Stimulated activated CD4-positive, alpha-beta T cell treated with anti-CD3 and anti-CD28 coated beads, Interleukin-1b, Interleukin-23, amount 100 ng/mL, for 1 hour (primary cell): ENCODE measurements at places on chromosomes 5 and 9.

DNA sequence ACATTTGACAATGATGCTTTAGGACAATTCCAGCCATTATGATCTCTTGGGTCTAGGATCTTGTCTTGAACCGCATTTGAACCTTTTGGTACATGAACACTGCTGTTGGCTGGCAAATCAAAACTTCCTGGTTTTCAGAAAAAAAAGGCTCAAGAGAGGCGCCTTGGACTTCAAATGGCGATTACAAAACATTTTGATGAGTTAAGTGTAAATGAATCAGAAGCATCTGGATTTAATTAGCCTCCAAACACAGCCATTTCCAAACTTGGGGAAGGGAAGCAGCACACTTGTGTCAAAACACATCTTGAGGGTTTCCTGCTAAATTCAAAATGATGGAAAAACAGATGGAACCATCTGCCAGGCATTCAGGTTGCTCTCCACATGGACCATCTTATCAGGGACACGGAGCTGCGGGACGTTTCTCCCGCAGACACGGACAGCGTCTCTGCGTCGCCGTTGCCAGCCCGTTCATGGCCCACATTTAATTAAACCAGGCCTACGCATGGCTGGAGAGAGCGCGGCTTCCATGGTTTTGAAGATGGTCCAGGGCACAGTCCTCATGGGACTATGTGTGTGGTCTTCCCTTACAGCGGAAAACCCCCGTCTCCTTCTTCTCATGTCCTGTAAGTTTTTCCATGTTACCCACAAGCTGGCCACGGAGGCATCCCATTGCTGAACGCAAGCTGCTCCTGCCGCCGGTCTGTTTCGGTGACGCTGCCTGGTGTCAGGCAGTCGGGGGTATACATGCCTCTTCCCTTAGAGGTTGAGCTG lies 55.8 kb upstream of the PTCH1 start:
- DNase-seq, result no peak

DNA sequence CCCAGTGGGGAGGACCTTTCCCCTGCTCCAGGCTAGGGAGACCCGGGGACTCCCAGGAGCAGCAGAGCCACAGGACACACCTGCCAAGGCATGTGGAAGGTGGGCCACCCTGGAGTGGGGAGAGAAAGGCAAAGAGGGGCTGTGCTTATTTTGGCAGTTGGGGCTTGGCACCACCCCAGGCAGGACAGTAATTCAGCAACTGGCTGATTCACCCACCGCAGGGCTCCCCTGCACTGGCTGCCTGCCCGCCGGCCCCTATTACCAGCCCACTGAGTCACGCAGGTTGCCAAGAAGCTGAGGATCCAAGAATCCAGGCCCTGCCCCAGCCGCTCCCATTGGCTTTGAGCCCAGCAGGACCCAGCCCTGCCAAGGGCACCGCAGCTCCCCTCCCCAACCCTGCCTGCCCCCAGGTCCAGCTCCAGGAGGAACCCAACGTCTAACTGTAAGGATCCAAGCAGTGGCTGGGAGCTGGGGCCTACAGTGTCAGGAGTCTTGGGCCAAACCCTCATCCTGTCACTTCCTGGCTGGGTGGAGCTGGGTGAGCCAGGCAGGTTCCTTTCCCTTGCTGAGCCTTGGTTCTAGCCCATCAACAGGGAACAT lies 14.2 kb upstream of the RALGDS start:
- no peak for DNase-seq

DNA sequence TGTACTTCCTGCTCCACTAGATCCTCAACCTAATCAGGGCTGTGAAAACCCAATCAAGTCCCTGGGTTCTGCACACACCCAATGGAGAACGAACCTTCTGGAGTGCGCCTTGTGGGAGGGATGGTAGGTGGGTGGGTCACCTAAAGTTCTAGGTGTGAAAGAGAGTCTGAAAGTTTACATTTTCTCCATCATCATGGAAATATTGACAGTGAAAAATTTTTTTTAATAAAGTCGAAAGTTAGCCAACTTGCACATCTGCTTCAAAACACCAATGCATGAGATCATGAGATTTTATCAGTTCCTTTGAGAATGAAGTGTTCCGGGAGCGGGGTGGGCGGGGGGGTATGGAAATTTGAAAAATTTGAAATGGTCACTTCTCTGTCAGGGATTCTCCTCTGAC lies 21.7 kb downstream of the TAF11L14 start:
- DNase-seq, result no peak

- no peak for DNase-seq
Measured at GRCh38 chr9:89743216-89743572, 138.4 kb downstream of the GADD45G start.

- no peak for DNase-seq
Measured at GRCh38 chr9:87618226-87618625, 107.7 kb upstream of the CTSL start.

DNA sequence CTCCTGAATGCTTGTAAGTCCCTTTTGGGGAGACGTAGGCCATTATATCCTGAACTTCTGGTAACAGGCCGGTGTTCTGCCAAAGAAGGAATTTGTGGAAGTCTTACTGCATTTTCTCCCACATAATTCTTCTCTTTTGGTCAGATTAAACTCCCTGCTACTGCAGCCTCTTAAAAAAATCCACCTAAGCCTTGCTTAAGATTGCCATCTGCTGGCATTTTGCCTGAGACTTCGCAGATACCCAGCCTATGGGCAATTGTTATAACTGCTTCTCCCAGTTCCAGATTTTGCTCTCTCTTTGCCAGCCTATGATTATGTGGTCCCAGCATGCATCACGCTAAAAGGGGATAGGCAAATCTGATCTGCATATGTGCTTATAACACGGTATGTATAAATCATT lies 391.6 kb upstream of the CHD1 start:
- no peak for DNase-seq

DNA sequence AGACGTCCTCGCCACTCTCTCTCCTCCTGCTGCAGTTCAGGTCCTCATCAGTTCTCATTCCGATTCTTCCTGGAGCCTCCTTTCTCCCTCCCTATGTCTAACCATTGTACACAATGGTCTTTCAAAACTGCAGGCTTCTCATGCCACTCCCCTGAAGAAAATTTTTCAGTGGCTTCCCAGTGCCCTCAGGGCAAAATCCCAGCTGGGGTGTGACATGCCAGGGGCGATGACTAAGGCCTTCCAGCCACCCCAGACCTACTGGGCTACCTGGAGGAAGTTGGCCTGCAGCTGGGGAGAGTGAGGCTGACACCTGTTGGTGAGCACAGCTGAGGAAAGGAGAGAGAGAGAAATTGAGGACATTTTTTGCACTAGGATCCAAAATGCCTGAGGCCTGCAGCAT lies 65.2 kb downstream of the SREK1 start:
- DNase-seq, result no peak

DNA sequence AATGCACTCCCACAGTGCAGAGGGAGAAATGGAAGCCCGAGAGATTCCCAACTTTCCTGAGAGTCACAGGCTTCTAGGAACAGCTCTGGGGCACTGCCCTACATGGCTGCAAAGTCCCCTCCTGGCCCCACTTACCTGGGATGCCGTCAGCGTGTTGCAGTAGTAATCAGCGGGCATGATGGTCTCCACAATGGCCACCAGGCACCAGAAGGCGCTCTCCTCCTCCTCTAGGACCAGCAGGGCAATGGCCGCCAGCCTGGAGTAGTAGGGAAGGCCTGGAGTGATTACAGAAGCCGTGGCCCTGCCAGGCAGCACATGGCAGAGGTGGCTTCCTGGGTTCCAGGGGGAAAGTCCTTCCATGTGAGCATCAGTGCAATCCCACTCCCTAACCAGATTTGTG lies 10.7 kb upstream of the CORO2A start:
- DNase-seq, result no peak

- DNase-seq, result no peak
Measured at GRCh38 chr5:115952588-115952987, 9.7 kb upstream of the LVRN start.

DNA sequence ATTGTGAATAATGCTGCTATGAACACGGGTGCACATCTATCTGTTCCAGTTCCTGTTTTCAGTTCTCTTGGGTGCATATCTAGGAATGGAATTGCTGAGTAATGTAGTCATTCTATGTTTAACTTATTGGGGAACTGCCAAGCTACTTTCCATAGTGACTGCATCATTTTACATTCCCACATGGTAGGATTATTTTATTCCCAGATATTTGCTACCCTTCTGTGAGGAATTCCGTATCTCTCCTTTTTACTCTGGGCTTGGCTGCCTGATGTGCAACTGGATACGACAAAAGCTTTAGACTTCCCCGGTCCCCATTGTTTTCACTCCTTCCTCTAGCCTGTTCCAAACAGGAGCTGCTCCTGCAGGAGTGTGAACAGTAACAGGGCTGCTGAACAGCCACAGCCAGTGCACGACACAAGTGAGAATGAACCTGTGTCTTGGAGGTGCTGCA lies 7.2 kb downstream of the TAS2R1 start:
- no peak for DNase-seq

GRCh38 chr9:96056226-96056625 lies 180.7 kb downstream of the ERCC6L2 start:
- no peak for DNase-seq

DNA sequence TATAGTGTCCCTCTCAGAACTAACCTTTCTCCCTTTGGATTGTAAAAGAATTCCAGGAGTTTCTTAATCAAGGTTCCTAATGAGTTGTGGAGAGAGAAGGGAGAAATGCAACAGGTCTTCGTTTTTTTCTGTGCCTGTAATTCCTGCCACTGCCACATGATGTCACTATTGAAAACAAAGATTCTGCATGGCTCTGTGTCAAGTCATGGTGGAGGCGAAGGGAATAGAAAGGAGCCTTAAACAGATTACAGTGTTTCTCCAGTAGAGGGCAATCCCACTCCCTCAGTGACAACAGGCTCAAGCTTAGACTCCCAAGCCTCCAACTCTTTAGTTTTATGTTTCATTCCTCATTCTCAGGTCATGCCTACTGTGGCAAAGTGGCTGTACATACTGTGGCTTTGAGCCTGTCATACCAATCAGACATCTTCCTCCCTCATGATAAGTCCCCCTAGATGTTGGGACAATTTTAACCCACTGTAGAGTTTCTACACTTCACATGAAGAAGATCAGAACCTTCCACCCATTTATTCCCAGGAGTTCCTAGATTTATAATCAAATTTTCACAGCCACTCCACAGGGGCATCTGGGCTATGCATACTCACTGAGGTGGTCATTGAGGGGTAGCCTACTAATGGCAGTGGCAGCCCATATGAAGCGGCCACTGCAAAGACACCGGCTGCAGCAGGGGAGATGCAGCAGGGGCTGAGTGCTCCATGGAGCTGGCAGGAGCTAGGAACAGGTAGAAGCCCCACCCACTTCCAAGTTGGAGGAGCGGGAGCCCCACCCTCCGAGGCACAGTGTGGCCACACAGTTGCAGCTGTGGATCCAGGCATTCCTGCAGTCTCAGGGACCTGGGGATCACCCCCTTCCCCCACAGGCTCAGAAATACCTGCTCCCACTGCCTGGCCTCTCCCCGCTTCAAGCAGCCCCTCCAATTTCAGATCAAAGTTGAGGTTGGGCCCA lies 97.4 kb upstream of the TRIM32 start:
- DNase-seq, result no peak

DNA sequence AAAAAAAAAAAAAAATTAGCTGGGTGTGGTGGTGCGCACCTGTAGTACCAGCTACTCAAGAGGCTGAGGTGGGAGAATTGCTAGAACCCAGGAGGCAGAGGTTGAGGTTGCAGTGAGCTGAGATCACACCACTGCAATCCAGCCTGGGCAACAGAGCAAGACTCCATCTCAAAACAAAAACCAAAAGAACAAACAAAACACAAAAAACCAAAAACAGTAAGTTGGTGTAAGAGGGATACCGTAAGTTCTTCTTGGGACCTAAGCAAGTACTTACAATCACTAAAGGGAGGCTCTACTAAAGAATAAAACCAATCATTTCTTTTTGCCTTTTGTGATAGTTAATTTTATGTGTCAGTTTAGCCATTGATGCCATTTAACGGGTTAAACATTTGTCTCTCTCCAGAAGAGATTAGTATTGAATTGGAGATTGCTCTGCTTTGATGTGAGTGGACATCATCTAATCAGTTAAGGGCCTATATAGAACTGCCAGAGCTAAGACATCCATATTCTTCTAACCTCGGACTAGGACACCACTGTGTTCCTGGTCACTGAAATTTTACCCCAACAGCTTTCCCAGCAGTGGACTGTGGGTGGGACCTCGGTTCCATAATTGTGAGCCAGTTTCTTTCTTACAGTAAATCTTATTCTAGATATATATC lies 10.5 kb upstream of the ETF1 start:
- DNase-seq, result no peak

DNA sequence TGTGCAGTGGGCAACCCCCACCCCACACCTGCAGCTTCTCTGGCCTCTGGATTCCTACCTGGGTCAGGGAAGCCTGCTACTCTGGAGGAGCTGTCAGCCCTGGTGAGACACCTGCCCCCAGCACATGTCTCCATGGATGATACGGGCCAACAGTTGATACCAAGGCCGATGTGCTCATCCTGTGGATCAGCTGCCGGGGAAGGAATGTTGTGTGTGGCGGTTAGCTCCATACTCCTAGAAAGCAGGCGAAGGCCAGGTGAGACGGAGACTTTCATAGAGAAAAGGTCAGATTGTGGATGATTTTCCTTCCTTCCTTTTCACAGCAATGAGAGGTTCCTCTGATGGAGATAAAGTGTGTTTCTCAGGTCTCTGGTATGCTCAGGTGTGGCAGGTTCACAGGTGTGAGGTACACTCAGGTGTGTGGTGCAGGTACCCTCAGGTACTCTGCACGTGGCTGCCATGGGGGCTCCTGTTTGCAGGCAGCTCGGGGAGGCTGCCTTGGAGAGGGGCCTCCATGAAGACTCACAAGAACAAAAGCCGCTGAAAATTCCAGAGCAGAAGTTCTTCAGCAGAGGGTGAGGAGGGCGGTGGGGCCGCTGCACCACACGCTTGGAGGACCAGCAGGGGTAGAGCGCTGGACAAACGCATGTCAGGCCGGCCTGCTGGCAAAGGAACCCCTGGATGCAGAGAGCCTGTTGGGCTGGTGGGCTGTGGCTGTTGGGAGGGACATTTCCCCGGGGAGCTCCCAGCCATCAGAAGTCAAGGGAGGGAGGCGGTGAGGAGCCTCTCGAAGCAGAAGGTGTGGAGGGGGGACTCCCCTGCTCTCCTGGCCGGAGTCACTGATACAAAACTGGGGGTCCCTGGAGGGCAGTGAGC lies 5.1 kb upstream of the AHRR start:
- no peak for DNase-seq

- DNase-seq, result no peak
Measured at GRCh38 chr9:110538647-110539041, 40.9 kb downstream of the SVEP1 start.

GRCh38 chr9:78101247-78101646 lies 69.6 kb upstream of the GNAQ start:
- DNase-seq, result no peak

GRCh38 chr5:59193616-59194319 lies 610.9 kb downstream of the RAB3C start:
- DNase-seq, result no peak

GRCh38 chr9:109918339-109919163 lies 138.6 kb downstream of the PALM2AKAP2 start:
- no peak for DNase-seq

GRCh38 chr9:137728444-137729311 lies 109.9 kb downstream of the EHMT1 start:
- DNase-seq, result no peak

GRCh38 chr5:179345183-179345432 lies 153 bp downstream of the ADAMTS2 start:
- DNase-seq, result no peak
